ENCODE measurements at places on chromosomes 4 and X.

DNA sequence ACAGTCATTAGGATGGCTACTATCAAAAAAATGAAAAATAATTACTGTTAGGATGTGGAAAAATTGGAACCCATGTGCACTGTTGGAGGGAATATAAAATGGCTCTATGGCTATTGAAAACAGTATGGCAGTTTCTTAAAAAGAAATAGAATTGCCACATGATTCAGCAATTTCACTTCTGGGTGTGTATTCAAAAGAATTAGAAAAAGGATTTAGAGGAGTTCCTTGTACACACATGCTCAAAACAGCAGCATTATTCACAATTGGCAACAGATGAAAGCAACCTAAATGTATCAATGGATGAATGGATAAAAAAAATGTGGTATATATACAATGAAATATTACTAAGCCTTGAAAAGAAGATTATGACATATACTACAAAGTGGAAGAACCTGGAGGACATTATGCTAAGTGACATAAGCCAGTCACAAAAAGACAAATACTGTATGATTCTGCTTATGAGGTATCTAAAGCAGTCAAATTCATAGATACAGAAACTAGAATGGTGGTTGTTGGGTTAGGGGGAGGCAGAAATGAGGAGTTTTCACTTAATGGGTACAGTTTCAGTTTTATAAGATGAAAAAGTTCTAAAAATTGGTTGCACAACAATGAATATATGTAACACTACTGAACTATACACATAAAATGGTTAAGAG is 123.2 kb downstream of the ELOVL6 start:
- DNase-seq: no peak

GRCh38 chr4:129384974-129385373 is 289.0 kb downstream of the C4orf33 start:
- no peak for DNase-seq

DNA sequence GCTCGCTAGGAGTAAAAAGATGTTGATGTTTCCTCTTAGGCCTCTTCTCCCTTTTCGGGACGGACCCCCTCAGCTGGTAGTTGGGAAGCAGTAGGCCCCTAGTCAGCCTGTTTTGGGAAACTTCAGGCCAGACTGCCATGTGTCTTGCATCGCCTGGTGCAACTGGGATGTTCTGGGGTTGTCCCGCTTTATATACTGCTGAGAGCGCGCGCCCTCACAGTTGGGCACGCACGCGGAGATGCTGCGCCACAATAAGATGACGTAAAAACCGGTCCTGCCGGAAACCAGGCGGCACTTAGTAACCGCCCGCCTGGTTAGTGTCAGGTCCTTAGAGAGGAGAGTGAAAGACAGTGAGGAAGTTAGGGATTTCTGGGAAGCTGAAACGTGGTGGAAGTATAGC is 231.3 kb upstream of the CT83 start:
- no peak for DNase-seq

DNA sequence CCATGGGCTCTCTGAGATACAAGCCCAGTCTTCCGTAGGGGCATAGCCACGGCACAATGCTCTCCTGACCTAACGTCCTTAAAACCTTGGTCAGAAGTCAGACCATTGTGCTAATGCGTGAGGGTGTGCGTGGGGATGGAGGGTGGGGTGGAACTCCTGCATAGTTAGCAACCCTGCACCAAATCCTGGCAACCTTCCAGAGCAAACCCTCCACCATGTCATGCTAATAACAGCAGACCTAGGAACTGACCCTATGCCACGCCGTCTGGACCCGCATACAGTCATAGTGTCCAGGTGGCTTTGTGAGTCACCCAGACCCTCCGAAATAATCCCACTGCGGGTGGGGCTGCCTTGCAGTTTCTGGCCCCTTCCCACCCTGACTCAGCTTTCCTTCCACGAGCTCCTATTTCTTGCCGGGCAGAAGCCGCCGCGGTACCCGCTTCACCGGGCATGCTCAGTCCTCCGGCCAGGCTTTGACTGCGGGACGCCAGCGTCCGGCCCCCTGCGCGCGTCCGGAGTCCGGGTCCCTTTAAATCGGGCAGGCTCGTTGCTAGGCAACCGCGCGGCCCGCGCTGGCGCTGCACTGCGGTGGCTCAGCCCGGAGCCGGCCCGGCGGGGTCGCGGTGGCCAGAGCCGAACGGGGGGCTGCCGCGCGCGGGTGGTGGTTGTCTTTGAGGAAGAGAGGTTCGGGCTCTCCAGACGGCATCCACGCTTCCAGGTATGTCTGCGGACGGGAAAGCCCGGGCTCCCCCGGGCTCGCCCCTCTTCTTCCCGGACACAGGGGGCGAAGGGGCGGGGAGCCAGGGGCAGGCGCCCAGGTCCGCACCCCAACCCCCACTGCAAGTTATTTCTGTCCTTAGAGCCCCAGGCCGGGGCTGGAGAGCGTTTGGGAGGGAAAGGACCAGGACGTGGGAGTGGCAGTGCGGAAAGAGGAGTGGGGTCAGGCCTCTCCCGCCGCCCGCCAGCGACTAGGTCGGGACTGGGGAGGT is at the start of gene CCDC160:
TSS of gene CCDC160 (plus strand) at position 557 of the 989 bp plus-strand sequence. CDS start 7,619 bp downstream, outside the sequence.
- DNase-seq: no peak

DNA sequence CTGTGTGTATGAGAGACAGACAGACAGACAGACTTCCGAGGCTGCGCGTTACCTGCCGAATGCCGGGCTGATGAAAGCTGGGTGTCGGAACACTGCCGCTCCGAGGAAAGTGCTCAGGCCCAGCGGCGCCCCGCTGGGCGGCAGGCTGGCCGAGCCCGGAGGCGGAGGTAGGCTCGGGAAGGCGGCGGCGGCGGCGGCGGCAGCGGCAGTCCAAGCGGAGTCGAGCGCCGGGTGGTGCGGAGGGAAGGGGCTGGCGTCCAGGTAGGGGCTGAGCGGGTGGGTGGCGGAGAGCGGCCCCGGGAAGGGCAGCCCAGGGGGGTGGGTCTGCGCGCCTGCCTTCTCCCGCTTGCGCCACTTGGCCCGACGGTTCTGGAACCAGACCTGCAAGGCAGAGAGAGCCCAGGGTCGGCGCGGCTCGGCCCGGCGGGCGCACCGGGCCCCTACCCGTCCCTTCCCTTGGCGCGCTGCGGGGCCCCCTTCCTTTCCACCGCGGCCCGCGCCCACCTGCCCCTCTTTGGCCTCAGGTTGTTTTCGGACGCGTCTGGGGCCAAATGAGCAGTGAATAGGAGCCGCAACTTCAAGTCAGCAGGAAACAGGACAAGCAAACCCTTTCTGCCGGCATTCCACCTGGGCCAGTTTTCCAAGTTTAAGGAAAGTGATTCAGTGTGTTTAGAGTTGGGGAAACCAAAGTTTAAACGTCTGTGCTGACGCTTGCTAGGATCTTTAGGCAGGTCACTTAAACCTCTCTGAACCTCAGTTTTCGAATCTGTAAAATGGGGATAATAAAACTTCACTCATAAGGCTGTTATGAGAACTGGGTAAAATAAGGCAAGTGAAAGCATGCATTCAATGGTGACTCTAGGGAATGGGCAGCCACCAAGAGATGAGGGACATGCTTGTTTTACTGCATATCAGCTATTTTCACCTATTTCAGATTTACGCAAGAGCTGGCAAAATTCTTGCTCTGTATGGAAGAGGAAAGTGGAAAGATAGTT is 8.4 kb downstream of the ARX start:
- DNase-seq: no peak

GRCh38 chr4:129428454-129428853 is 332.5 kb downstream of the C4orf33 start:
- DNase-seq: no peak

- DNase-seq: no peak
Measured at GRCh38 chr4:183022617-183023016, 76.4 kb upstream of the WWC2 start.

DNA sequence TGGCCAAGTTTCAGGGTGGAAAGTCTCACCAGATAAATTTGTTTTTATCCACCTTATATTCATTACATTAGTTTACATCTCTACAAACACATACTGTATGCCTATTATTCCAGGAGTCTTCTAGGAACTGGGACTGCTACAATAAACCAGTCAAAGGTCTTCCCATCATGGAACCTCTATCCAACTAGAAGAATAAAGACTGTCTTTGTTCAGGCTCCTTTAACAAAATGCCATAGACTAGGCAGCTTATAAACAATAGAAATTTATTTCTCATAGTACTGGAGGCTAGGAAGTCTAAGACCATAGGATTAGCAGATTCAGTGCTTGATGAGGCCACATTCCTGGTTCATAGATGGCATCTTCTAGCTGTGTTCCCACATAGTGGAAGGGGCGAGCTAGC is 61.6 kb downstream of the PACRGL start:
- DNase-seq: no peak

GRCh38 chr4:161167539-161167938 is 996.3 kb downstream of the FSTL5 start:
- DNase-seq: no peak

DNA sequence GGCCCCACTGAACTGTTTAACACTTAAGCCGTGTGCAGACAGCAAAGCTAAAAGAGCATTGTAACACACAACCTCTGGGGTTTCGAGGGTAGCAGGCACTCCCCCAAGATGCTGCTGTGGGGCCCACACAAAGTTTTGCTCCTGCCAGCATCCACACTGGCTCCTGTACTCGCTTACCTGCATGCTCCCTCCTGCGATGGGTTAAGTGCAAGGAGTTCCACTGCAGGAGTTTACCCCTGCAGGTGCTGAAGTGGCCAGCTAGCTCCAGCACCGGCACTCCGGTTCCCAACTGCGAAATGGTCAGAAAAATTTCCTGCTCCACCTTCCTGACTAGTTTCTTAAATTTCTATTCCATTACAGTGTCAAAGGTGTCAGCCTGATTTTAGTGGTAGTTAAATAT is 443.5 kb downstream of the PCDH10 start:
- no peak for DNase-seq

- DNase-seq: no peak
Measured at GRCh38 chr4:87327136-87327535, 4.5 kb upstream of the HSD17B13 start.

DNA sequence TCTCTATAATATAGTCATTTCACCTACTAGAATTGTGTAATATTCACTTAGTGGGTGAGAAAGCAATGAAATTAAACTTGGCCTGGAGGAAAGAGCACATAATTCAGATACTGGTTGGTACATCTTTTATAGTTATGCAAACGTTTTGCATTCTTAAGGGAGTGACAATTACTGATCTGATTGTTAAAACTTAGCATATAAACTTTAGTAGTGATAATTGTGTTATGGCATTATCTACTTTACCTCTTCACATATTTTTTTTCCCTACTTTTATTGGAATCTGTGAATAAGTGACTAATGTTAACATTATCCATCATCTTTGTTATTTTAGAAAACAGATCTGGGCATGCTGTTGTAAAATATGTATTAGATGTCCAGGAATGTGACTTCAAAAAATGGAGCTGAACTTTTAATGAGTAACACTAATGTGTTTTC is 217.4 kb upstream of the GIMD1 start:
- DNase-seq: no peak

GRCh38 chrX:19514791-19515614 is at the start of gene MAP3K15:
Gene MAP3K15, minus strand, starts transcription at chrX:19515508. Its CDS starts 247 bp downstream, at chrX:19515261.
- DNase-seq: no peak

DNA sequence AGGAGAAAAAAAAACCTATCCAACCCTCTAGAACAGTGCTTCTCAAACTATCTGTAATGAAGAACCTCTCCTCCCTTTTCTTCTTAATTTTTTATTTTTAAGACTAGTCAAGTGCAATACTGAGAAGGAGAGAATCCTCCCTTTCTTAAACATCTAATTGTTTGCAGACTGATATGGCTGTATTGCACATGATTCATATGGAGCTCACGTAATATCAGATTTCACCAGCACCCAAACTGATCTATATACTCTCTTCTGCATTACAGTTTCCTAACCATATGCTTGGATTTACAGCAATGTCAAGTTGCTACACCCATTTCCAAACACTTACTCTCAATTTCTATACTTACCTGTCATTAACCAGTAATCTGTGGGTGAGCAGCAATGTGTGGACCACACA is 9.5 kb downstream of the PRMT9 start:
- no peak for DNase-seq

- DNase-seq: no peak
Measured at GRCh38 chr4:107255114-107255513, 219.0 kb upstream of the DKK2 start.

DNA sequence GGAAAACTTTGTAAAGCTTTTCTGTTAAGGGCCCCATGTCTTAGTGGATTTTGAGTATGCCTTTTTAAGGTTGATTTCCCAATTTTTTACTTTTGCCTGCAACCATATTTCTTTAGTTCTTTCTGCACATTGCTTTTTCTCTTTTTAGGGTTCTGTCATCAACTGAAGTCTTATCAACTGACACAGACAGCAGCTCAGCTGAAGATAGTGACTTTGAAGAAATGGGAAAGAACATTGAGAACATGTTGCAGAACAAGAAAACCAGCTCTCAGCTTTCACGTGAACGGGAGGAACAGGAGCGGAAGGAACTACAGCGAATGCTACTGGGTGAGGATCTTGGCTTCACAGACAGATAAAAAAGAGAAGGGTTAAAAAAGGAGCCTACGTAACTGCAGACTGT is 27.8 kb downstream of the TAF1 start:
- no peak for DNase-seq

GRCh38 chrX:30533835-30534234 is 43.7 kb downstream of the TASL start:
- no peak for DNase-seq

DNA sequence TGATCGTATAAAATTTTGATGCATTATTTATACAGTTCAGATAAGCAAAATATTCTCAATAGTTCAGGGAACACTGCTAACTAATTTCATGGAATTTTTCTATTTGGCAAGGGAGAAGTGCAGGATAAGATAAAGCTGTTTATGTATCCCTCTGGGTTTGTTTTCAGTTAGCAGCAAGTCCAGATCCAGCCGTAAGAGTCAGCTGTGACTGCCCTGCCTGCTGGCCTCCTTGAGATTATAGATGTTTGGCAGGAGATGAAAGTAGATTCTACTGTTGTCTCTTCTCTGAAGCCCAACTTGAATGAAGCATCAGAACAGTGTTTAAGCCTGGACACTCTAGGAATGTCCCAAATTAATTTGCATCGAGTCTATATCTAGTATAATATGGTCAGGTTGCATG is 29.5 kb downstream of the ANTXR2 start:
- no peak for DNase-seq

GRCh38 chr4:26758899-26759298 is 101.7 kb upstream of the STIM2 start:
- no peak for DNase-seq

GRCh38 chr4:174377613-174378012 is 93.9 kb downstream of the CEP44 start:
- DNase-seq: no peak

DNA sequence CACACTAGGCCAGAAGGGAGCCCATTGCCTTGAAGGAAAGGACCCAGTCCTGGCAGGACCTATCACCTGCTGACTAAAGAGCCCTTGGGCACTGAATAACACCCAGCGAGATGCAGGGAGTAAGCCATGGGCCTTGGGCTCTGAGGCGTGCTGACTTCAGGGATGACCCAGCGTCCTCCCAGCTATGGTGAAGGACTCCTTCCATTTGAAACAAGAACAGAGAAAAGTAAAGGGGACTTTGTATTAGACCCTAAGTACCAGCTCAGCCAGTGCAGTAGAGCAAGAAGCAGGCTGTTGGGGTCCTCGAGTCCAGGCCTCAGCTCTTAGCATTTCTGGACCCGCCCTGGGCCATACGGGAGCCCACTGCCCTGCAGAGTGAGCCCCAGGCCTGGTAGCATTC is 5.1 kb downstream of the ETDA start:
- DNase-seq: no peak

GRCh38 chr4:123649250-123649644 is 252.7 kb downstream of the SPRY1 start:
- DNase-seq: no peak

GRCh38 chrX:115350711-115351381 is 61.3 kb downstream of the LUZP4 start:
- no peak for DNase-seq

GRCh38 chr4:149790172-149790907 is 25.3 kb downstream of the IQCM start:
- DNase-seq: no peak
